ENCODE measurements at places on chromosomes 16 and 17.

DNA sequence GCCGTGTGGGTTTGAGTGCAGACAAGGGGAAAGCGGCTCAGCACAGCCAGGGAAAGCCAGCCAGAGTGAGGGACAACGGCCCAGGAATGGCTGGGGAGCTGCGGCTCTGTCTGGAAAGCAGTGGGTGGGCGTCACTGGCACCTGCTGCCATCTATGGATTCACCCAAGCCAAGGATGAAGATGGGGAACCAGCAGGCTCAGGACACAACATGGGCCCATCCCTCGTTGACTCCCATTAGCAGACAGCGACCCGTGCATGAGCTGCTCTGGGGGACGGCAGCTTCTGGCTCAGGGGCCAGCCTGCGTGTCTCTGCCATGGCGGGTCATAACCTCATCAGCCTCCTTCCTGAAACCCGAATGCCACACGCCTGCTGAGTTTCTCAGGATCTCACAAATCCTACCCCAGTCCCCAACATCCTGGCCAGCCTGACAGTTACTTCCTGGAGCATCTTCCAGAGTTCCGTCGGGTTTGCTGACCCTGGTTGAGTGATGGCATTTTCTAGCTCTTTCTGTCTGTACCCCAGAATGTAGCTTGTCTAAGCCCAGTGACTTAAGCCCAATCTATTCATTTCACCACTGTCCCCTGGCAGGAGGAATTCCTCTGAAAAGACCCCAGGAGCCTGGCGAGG is 50.7 kb downstream of the SLC7A5 start:
- no peak for DNase-seq

GRCh38 chr16:59510008-59510424 is 775.9 kb upstream of the GOT2 start:
- DNase-seq = no peak

- peak; percentile 65 for DNase-seq
These were observed 7.5 kb upstream of the TMEM170A start for GRCh38 chr16:75471723-75472633.

DNA sequence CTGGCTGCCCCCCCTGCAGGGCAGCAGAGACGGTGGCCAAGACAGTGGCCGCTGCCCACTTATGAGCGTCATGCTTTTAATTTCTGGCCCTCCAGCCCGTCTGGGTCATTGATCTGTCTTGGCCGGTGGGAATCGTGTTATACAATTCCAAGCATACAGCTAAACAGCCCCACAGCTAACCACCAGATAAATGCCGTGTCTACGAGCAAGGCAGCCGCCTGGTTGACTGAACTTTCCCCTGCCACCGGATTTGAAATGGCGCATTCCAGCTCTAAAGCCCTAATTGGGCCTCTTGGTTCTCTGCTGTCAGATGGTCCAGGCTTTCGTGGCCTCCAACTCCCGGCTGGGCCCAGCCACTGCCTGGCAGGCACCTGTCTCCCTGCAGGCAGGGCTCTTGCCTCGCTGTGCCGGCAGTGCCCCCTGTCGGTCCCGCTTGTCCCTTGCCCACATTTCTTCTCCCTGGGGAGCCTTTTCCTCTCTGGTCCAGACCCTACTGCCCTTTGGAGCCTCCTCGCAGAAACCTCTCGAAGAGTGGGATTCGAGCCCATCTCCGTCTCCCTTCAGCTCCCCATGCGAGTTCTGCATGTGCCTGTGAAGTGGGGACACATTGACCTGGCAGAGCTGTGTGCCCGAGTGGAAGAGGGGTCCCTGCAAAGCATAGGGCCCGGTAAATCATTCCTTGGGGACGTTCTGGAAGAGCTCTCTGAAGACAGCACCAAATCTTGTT is 1.8 kb upstream of the RBFOX3 start:
- DNase-seq = no peak

- DNase-seq = no peak
These were observed 32.9 kb downstream of the PCTP start for GRCh38 chr17:55783684-55784245.

DNA sequence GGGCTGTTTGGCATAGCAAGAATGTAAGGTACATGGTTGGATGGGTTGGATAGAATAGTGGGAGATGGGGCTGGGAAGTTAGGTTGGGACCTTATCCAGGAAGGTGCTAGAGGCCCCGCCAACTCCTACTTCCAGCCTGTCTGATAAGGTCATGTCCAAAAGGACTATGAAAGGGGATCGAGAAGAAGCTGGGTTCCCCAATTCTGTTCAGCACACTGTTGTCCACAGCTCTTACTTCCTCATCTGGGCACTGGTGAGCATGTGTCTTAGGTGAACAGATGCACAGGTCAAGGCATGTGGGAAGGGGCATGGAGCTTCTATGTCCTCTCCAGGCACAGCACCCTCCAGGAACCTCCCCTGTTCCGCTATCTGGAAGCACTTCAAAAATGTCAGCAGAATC is 5.6 kb upstream of the ULK2 start:
- DNase-seq = no peak

GRCh38 chr17:68319410-68320162 is 28.3 kb downstream of the ARSG start:
- peak; percentile 26 for DNase-seq

DNA sequence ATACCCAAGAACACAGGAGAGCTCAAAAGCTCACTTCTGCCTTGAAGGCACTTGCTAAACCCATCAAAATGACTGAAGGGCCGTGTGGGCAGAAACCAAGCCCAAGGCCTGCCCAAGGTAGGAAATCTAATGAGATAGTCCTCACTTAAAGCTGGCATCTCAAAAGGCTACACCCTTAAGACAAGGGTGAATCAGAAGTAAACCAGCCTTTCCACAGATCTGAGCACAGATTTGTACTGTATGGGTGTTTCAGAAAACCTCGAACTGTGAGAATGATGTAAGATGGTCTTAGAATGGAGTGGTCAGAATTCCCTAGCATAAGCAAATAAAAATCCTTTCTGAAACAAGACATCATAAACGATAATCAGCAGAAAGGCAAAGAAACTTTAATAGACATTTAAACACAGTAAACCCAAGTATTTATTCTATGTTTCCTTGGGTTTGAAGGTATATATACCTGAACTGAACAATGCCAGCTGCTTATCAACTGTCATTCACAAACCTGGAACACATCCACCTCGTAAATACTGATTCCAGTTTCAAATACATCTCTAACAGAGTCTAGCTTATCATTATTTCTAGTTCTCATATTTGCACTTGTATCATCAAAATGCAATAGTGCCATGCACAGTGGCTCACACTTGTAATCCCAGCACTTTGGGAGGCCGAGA is 37.8 kb downstream of the GLG1 start:
- DNase-seq = no peak

DNA sequence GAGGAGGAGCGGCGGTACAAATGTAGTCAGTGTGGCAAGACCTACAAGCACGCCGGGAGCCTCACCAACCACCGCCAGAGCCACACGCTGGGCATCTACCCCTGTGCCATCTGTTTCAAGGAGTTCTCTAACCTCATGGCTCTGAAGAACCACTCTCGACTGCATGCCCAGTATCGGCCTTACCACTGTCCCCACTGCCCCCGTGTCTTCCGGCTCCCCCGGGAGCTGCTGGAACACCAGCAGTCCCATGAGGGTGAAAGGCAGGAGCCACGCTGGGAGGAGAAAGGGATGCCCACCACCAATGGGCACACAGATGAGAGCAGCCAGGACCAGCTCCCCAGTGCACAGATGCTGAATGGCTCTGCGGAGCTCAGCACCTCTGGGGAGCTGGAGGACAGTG is 2.8 kb downstream of the ZNF646 start:
- no peak for DNase-seq

DNA sequence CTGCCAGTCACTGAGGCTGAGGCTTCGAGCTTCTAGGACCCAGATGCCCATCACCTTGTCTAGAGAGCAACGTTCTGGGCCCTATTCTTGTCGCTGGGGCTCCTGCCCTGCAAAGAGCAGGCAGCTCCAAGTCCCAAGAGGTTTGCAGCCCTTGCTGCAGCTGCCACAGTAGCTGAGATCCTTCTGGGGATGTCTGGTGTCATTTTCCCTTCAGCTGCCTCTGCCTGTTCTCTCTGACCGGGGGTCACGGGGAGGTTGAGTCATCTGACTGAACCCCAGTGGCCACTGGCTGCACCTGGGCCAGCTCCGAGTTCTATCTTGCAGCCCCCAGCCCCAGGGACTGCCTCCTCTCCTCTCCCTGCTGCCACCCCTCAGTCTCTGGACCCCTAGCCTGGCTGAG is 4.9 kb downstream of the WSCD1 start:
- DNase-seq = no peak

DNA sequence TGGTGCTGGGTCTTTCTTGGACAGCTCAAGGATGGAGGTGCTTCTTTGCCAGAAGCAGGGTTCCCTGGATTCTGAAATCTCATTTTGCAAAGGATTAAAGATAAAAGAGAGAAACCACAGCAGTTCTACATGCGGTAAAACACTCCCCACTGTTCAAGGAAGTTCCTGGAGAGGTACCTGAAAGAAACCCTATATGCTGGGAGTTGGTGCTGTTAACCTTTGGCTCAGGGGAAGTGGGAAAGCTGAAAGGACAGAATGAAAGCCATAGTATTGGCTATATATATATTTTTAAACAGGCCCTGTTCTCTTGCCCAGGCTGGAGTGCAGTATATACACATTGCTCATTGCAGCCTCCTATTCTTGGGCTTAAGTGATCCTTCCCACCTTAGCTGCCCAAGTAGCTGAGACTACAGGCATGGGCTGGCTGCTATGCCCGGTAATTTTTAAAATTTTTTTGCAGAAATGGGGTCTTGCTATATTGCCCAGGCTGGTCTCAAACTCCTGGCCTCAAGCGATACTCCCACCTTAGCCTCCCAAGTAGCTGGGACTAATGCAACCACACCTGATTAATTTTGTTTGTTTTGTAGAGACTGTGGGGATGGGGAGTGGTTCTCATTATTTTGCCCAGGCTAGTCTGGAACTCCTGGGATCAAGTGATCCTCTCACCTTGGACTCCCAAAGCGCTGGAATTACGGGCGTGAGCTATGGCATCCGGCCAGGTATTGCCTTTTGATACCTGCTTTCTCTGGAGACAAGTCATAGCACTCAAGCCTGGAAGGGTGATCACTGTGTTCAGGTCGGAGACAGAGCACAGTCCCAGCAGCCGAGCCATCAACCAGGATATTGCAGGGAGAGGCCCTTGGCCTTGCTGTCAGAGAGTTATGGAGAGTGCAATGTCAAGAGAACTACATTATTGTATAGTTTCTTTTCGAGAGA is 55.2 kb downstream of the MSI2 start:
- no peak for DNase-seq

GRCh38 chr17:28097901-28098300 is 55.4 kb downstream of the NLK start:
- DNase-seq = no peak

- DNase-seq = no peak
These were observed 46.2 kb upstream of the RBFOX3 start for GRCh38 chr17:79657036-79657435.

- DNase-seq = no peak
These were observed 28.8 kb downstream of the SYT17 start for GRCh38 chr16:19196871-19197270.

- no peak for DNase-seq
These were observed 12.7 kb upstream of the RCVRN start for GRCh38 chr17:9917801-9918200.

- peak; percentile 22 for DNase-seq
These were observed 1.7 kb upstream of the RRAD start for GRCh38 chr16:66926961-66927436.

GRCh38 chr17:65173284-65173793 is 36.2 kb downstream of the RGS9 start:
- DNase-seq = peak; percentile 77

DNA sequence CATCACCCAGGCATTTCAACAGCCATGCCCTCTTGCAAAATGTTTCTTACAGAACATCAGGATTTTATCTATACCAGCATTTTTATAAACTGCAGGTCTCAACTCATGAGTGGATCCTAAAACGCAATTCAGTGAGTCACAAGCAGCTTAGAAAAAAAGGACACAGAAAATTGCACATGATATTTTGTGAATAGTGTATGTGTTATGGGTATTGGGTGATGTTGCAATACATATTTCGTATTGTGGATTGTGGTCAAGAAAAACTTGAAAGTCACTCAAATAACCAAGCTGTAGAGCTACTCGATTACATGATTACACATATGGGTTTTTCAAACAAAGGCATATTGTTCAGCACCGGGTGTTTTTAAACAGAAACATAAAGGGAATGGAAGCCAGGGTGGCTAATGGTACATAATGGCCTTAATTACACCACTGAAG is 1.4 kb downstream of the WIPI1 start:
- no peak for DNase-seq

GRCh38 chr17:51224402-51225262 is 35.2 kb downstream of the MBTD1 start:
- DNase-seq = no peak

DNA sequence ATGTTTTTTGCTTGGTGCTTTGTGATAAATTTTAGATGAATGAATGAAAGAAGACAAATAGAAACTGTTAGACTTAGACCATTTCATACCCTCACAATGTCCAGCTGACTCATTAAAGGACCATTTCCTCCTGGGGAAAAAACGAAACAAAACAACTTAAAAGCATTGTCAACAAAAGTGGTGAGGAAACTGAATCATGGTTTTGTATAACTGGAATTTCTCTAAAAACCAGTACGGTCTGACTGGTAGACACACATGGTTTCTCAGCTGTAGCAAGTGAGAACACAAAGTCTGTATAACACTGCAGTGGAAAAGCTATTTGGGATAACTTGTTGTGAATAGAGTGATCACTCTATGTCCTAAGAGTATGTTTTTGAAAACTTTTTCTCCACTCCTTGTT is 5.3 kb upstream of the DDX52 start:
- DNase-seq = no peak

DNA sequence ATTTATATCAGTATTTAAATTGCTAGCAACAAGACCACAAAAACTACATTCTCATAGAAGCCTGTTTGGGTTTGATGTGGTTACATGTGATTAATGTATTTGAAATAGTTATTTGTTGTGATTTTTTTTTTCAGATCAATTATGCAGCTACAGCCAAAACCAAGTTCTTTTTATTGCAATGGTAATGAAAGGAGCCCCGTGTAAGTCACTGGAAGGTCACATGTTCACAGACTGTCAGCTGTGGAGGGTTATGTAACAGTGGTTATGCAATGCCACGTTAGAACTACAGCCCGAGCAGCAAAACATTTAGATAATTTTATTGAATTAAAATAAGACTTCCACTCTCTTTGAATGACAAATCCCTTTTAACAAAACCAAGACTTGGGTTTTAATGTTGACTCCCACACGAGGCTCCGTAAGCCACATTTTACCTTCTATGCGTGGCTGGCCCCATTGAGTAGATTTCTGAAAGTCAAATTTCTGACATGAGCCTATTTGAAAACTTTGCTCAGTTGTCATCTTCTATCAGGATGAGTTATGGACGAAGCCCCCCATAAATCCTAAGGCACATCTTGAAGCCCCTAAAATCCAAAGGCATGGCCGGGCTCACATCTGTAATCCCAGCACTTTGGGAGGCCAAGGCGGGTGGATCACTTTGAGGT is 41.8 kb upstream of the SEC14L1 start:
- peak; percentile 56 for DNase-seq

- no peak for DNase-seq
These were observed 6.1 kb upstream of the PHF12 start for GRCh38 chr17:28957277-28957991.

- DNase-seq = no peak
These were observed 150.3 kb downstream of the ASIC2 start for GRCh38 chr17:33142705-33143299.

- DNase-seq = no peak
These were observed 3.3 kb upstream of the CACNG5 start for GRCh38 chr17:66831383-66832210.

- DNase-seq = peak; percentile 66
These were observed 1.4 kb upstream of the PIK3R5 start for GRCh38 chr17:8966926-8967325.

Data from CD4-positive, alpha-beta T cell treated with Interleukin-4 for 1 hour (primary cell).